Activated CD8-positive, alpha-beta memory T cell treated with anti-CD3 and anti-CD28 coated beads, Interleukin-2, amount 50 U/mL, for 4 hours (primary cell): ENCODE measurements at places on chromosomes 7 and 10.

DNA sequence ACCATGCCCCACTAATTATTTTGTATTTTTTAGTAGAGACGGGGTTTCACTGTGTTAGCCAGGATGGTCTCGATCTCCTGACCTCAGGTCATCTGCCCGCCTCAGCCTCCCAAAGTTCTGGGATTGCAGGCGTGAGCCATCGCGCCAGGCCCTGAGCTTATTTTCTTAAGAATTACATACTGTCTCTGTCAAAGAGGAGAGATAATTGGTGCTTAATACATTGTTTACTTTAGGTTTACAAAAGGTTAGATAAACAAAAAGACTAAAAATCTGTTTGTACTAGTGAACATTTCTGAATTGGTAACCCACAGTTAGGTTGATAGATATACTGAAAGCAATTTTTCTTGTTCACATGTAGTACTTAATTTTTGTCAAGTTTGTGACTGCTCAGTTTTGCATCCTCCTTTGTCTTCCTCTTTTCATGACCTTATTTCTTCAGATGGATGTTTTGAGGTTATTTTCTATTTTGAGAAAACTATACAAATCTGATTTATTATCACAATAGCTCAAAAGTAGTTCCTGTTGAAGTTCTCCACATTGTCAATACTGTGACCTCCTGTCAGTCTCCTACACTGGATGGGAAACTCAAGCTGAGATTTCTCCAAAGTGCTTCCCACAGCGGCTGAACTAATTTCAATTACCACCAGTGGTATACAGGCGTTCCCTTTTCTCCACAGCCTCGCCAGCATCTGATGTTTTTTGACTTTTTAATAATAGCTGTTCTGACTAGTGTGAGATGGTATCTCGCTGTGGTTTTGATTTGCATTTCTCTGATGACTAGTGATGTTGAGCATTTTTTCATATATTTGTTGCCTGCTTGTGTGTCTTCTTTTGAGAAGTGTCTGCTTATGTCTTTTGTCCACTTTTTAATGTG lies 22.5 kb downstream of the HHEX start:
- DNase-seq = no peak

DNA sequence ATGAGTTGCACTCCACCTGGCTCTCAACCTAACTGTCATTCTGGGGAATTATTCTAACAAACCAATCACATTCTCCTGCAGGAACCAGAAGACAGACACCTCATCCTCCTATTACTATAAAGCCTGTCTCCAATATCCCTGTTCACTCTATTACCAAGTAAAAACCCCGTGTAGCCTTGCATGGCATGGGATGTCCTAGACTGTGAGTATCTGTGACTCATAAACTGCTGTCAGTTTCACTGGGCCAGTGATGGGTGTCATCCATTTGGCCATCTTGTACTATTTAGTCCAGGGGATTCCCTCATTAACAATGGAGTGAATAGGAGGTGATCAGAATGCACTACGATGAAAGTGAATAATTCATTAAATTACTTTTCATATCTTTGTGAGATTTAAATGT lies 608.7 kb downstream of the DNAJB9 start:
- no peak for DNase-seq

GRCh38 chr7:69782917-69783684 lies 184.8 kb downstream of the AUTS2 start:
- no peak for DNase-seq

GRCh38 chr10:101257084-101257483 lies 27.8 kb upstream of the LBX1 start:
- DNase-seq = no peak

DNA sequence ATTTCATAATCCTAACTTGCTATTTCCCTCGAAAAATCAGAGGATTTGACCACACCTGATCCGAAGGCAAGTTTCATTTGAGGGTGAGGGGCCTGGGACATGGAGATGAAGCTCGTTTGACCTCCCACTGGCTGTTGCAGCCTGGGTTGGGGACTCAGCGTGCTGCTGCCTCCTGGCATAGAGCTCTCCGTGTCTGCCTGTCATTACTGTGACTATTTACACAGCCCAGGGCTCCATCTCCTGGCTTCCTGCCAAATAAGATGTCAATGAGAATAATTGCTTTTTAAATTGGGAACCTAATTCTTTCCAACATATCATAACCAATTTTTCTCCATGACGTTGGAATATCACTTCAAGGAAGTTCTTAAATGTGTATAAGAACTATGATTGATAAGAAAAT lies 139.3 kb upstream of the COBL start:
- DNase-seq = no peak

- DNase-seq = no peak
Observed at GRCh38 chr7:122520971-122521555, 177.9 kb downstream of the RNF133 start.

DNA sequence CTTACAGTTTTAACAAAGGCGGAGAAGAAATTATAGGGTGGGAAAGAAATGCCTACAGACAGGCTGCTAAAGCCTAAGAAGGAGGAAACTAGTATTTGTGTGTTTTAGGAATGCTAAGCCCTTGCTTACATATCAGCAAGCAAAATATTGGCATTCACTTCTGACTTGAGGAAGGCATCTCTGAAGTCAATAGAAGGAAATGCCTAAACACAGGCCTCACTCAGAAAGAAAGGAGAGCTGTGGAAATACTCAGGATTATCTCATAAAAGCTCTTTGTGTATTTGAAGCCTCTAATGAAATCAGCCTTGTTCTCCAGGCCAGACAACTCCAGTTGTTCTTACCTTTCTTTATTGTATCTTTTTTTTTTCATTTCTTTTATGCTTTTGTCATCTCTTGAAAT lies 158.0 kb downstream of the AUTS2 start:
- no peak for DNase-seq

- peak; percentile 18 for DNase-seq
Observed at GRCh38 chr7:22885797-22886261, 63.2 kb upstream of the TOMM7 start.

- DNase-seq = no peak
Observed at GRCh38 chr7:127903892-127904669, 127.2 kb downstream of the LRRC4 start.

- DNase-seq = no peak
Observed at GRCh38 chr10:70158113-70158512, 11.6 kb upstream of the TYSND1 start.

DNA sequence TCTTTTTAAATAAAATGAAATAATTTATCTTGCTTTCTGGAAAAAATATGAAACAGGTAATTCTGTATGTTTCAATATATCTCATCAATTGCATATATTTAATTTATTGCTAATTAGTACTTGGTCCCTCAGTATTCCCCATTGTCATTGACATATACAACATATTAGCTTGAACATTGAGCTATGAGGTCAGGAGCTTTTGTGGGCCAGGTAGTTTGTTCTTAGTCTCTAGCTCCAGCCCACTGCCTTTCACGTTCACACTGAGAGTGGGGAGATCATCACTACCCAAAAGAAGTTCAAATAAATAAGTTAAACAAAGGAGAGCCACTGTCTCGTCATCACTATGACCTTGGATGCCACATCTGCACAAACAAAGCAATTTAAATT lies 54.7 kb upstream of the DKK1 start:
- no peak for DNase-seq

DNA sequence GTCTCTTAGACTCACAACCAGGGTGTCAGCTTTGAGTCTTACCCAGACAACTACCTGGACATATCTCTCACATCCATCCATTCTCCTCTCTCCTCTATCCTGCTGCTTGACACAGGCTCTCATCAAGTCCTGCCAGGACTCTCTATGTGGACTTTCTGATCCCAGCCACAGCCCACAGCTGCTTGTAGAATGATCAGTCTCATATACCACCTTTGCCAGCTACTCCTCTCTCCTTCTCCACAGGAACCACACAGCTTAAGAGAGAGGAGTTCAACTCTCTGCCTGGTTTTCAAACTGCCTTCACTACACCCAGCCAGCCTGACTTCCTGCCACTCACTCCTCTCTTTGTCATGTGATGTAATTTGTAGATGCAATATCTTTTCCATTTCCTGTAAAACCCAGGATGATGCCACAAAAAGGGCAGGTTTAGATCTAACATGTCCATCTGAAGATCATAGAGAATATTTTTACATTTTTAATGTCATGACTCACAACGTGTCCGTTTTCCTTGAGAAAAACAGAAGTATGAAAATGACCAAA lies 154.0 kb downstream of the RAB11FIP2 start:
- DNase-seq = no peak

- no peak for DNase-seq
Observed at GRCh38 chr10:52574697-52575096, 197.9 kb downstream of the MBL2 start.

DNA sequence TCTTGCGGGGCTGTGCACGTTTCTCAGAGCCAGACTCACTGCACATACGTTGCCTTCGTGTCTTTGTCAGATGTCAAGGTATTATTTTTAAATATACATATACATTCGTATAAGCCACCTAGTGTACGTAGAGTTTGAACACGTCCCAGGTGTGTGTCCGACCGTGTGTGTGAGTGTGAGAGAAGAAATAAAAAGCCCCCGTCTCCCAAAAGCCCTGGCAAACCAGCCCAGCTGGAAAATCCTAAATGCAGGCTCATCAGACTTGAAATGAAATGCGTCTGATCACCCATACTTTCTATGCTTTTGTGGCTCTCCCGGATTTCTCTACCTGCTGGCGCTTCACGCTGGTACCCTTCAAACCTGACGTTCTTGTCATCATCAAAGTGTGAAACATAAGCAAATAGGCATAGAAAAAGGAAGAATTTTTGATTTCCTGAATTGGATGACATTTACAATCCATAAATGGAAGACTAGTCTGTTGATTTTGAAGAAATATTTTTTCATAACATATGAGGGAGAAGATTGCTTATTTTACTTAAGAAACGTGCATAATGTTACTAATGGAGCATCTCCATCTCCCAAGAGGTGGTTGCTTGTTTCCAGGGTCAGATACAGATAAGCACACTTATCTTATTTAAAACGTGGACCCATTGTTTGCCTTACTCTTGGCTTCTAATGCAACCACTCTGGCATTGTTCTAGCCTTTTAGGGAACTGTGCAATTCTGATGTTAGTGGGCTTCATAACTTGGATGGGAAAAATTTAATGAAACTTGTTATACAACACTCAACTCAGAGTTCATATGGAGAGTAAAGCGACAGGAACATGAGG lies 971 bp downstream of the PRKG1 start:
- DNase-seq = no peak

DNA sequence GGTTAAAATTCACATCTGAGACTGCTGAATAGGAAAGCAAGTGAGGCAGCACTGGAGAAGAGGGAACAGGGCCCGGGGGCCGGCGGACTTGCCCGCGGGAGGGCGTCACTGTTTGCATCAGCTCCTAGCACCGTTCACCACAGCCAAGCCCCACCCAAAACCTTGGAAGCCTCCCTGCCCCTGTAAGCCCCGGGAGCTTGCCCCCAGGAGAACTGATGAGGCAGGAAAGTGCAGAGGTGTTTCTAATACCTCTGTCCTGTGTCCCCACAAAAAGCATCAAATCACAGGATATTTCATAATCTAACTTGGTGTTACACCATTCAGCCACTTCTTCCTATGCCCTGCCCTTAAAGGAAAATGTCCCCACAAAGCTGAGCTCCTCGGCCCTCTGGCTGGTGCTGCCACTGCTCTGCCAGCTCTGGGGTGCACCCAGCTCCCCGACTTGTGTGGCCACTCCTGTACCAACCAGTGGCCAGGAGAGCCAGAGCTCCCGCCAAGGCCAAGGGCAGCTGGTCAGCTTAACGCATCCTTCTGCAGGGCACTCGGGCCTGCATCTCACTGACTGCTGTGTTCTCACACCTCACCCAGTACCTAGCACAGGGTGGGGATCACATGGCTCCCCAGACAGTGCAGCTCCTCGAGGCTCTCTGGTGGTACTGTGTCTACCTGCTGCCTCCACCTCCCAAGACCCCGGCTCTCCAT lies 47.3 kb upstream of the CNPY1 start:
- DNase-seq = no peak

DNA sequence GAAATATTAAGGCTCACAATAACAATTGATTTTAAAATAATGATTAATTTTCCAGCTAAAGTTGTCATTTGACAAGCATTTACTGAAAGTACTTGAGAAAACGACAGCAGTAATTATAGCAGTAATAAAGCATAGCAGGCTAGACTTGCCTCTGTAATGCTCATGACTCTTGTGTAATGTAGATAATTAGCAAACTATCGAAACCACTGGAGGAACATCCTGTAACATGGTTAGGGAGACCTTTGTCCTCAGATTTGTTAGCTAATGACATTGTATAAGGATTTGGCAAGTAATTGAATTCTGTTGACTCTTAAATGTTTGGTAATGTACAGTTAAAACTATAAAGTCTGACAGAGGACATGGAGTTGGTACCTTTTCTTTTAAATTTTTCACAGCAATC lies 24.8 kb downstream of the ARL4A start:
- DNase-seq = no peak

DNA sequence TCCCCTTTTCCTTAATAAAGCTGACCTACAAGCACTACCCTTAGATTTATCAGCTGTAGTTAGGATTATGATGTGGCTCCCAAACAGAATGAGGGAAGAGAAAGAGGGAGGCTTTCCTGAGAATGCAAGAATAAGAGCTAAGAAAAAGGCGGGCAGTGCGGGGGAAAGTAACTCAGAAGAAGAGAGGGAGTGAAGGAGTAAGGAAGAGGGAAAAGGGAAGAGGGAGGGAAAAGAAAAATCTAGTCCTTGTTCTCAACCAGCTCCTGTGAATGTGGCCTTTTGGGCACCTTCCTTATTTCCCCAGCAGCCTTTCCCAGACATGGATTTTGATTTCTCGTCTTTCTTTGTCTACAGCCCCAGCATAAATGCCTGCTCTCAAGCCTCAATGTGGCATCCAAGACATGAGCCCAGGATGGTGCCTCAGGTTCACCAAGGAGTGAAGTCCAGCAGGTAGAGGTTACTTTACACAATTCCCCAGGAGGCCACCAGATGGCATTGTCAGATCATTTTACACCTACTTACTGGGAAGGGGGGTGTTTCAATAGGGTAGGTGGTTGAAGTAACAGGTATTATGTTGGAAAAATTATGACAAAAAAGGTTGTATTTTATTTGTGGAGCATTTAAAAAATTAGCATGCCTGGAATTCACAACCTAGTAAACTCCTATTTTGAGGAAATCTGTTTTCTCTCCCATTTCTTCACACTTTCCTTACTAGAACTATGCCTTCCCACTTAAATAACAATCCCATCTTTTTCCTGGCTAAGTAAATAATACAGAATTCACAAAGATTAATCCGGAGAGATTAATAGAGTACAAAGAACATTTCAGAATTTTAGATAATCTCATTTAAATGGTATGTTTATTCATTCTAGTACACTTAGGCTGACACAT lies 106.5 kb downstream of the HTR7 start:
- DNase-seq = peak; percentile 35

GRCh38 chr10:63719226-63719856 lies 198.1 kb downstream of the REEP3 start:
- DNase-seq = no peak
